ENCODE measurements at places on chromosomes 1 and 21. TPM values are rescaled to one million over a fixed set of nuclear protein-coding genes. Genes with fewer than 3 reads are reported as not detected.

The LCE1B gene
- not detected for total RNA-seq

The PPFIA4 gene
- 41.7 TPM for total RNA-seq

The ASH1L gene
- 56.8 TPM for total RNA-seq

The SHISA4 gene
- total RNA-seq, result 128 TPM

The WLS gene
- total RNA-seq, result 82.3 TPM

The SLC2A5 gene
- total RNA-seq, result 7.9 TPM

The DCST1 gene
- total RNA-seq, result not detected

The PRKCZ gene
- 17.8 TPM for total RNA-seq

- H3K27ac ChIP-seq, result peak overlapping the region; percentile 24
- peaks cover 31% of the 10 kb centered on the region for H3K4me1 ChIP-seq
- peaks cover 13% of the 10 kb centered on the region for H3K27me3 ChIP-seq
- H3K4me3 ChIP-seq, result no peak overlapping the region
- no peaks in the 10 kb centered on the region for H3K36me3 ChIP-seq
Observed at GRCh38 chr1:3261969-3262579, 192.4 kb upstream of the ARHGEF16 start.

DNA sequence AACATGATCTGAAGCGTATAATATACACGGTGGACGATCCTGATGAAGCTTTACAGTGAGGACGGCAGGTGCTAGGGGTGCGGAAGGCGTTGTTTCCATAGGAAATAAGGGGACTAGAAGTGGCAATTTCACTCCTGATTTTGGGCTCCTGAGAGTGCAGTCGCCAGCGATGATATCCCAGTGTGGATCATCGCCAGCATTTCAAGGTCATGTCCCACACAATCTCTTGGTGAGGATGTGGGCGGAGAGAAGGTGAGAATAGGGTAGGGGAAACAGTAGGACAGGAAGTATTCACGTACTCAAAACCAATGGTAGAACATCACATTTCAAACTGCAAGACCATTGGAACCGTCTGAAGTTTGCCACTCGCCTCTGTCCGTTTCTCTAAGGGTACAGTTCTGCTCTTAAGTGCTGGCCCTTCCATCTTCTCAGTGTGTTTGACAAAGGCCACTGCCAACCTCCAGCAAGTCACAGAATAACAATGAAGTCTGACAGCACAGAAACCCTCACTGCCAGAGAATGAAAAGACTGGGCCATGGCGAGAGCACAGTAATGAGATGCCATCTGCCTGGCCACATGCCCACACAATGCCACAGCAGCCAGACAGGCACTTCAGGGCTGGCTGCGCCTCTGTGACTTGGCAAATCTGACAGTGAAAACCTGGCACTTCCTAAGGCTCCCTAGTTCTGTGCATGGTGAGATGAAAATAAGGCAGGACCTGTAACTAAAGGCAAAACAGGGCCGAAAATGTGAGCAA is 27.9 kb downstream of the PCSK9 start:
- peak; percentile 74 for DNase-seq
- H3K27ac ChIP-seq, result peak overlapping the region; percentile 70
- peaks cover 52% of the 10 kb centered on the region for H3K36me3 ChIP-seq
- no peak overlapping the region for H3K4me3 ChIP-seq

- H3K4me1 ChIP-seq, result no peaks in the 10 kb centered on the region
- no peak for DNase-seq
- H3K27ac ChIP-seq, result no peak overlapping the region
- no peaks in the 10 kb centered on the region for H3K27me3 ChIP-seq
- no peak overlapping the region for H3K4me3 ChIP-seq
- peaks cover 49% of the 10 kb centered on the region for H3K36me3 ChIP-seq
Observed at GRCh38 chr1:48761411-48761810, 15.3 kb downstream of the BEND5 start.

- H3K36me3 ChIP-seq, result no peaks in the 10 kb centered on the region
- no peaks in the 10 kb centered on the region for H3K4me1 ChIP-seq
- no peaks in the 10 kb centered on the region for H3K27me3 ChIP-seq
- no peak overlapping the region for H3K4me3 ChIP-seq
- DNase-seq, result no peak
Observed at GRCh38 chr1:118862755-118863154, 125.4 kb downstream of the TBX15 start.

DNA sequence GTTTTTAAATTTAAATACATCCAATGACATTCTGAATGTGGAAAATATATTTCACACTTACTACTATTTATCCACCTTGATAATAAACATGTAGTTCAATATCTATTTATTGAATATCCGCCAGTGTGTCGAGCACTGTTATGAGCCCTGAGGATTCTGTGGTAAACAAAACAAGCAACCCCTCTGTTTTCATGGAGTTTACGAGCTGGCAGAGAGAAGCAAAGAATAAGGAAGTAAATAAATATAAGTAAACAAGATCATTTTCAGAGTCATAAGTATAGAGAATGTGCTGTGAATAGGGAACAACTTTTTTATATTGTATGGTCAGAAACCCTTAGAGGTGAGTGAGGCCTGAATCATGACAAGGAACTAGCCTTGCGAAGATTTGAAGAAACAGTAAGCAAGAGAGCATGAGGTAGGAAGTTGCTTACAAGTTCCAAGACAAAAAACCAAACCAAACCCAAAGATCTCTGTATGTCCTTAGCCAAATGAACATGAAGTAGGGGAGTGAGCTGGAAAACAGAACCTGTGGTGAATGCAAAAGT is 6.4 kb upstream of the SERBP1 start:
- no peak overlapping the region for H3K27ac ChIP-seq
- H3K27me3 ChIP-seq, result no peaks in the 10 kb centered on the region
- no peak overlapping the region for H3K4me3 ChIP-seq
- DNase-seq, result no peak
- peaks cover 3% of the 10 kb centered on the region for H3K4me1 ChIP-seq

DNA sequence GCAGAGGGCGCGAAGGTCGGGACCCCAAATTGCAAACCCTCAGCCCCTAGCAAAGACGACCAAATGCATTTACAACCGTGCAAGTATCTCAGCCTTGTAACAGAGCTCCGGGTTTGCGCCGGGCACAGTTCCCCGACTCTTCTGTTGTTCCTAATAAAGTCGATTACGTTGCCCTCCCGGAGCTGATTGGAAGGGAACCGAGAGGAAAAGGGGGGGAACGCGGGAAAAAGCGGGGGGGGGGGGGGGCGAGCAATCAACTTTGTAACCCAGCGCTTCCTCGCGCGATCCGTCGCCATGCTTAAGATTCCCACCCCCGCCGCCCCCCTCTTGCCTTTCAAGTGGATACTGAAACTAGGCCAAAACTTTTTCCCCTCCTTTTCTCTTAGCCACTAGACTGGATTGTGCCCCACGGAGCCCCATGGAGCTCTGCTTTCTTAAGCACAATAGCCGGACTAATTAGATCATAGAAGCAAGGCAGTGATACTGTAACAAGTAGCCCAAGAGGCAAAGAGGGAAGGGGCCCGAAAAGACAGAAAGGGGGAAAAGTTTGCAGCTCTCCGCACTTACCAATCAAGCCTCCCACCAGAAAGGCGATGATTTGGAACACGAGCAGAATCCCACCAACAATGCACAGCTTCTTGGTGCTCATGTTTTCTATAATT is 565 bp downstream of the WLS start:
- peak; percentile 66 for DNase-seq
- peak overlapping the region; percentile 89 for H3K4me3 ChIP-seq
- peaks cover 4% of the 10 kb centered on the region for H3K36me3 ChIP-seq

DNA sequence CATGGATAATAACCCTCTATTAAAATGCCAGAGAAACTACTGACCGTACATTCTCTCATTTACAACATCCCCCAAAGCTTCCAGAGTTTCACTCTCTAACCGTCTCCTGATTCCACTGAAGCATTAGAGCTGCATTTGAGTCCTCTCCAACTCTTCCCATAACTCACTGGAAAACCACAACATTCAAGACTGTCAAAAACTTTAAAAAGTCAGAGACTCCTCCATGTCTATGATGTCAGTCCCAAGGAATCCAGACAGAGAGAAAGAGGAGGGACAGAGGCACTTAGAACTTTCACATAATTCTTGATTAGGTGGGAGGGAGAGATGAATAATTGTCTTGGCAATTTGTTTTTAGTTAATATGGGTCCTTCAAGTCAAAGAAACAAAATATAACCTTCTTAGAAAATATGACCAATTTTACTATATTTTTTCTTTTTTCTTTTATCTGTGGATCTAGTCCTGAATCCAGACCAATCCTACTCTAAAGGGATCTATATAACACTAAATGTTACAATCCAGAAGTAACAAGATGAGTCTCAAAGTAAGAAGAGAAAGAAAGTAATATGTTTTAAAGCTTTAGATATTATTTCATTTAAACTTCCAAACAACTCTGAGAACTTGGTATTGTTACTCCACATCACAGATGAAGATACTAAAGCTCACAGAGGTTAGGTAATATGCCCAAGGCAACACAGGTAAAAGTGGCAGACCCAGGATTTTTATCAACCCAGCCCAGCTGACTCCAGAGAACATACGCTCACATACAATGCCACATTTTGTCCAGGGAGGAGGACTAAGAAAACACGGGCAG is 23.8 kb downstream of the OTUD7B start:
- H3K27me3 ChIP-seq, result no peaks in the 10 kb centered on the region
- no peak overlapping the region for H3K4me3 ChIP-seq
- H3K4me1 ChIP-seq, result peaks cover 11% of the 10 kb centered on the region
- peak overlapping the region; percentile 23 for H3K27ac ChIP-seq
- no peaks in the 10 kb centered on the region for H3K36me3 ChIP-seq
- no peak for DNase-seq

GRCh38 chr1:1069711-1070676 is 4.1 kb downstream of the RNF223 start:
- peaks cover 19% of the 10 kb centered on the region for H3K4me1 ChIP-seq
- no peak for DNase-seq
- peak overlapping the region; percentile 48 for H3K4me3 ChIP-seq
- no peaks in the 10 kb centered on the region for H3K36me3 ChIP-seq
- H3K27ac ChIP-seq, result no peak overlapping the region
- peaks cover 76% of the 10 kb centered on the region for H3K27me3 ChIP-seq

All from heart right ventricle (tissue), 16 donors.